ENCODE measurements at places on chromosomes 4 and X.

DNA sequence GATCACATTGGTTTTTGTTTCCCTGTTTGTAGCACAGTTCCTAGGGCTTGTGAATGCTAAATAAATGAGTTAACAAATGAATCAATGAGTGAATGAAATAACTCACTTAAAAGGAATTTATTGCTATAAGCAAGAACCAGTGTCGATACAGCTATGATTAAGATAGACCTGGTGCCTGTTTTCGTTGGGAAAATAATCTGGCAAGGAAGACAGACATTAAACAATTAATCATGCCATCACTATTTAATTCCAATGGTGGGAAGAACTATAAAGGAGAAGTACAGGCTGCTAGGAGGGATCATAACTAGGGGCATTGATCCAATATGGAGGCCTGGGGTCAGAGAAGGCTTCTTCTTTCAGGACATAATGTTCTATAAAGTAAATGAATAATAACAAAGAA, 4.5 kb upstream of the CBR4 start:
- peak; percentile 77 for DNase-seq

- DNase-seq, result no peak
These were observed 309.8 kb upstream of the GALNT7 start for GRCh38 chr4:172858731-172859230.

DNA sequence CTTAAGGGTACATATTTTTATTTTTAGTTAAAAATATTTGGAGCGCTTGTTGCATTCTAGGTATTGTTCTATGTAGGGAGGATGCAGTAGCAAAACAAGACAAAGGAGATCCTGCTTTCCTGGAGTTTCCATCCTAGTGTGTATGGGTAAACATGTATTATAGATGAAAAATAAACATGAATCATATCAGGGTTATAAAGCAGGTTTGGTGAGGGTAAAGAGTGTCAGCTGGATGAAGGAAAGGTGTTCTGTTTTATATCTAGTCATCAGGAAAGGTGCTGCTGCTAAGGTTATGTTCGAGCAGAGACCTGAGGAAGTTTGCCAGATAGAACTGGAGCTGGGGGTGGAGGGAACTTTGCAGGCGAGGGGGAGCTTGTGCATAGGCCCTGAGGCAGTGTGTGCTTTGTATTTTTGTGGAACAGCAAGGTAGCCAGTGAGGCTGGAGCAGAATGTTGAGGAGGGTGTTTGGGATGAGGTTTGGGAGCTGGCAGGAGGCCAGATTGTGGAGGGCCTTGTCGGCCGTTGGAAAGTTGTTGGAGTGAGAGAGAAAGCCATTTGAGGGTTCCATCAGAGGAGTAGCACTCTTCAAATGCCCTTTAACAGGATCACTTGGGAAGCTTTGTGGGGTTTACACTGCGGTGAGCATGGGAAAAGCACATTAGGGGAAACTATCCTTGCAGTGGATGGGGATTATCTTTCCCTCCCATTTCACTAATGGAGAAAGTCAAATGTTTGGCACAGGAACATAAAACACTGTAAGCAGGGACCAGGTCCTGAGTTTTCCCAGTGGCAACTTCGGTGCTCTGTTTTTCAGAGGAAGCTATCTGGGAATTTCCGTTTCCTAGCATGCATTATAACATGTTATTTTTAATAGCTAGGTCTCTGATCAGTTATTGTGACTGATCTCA, 35.9 kb downstream of the AFF1 start:
- peak; percentile 62 for DNase-seq

DNA sequence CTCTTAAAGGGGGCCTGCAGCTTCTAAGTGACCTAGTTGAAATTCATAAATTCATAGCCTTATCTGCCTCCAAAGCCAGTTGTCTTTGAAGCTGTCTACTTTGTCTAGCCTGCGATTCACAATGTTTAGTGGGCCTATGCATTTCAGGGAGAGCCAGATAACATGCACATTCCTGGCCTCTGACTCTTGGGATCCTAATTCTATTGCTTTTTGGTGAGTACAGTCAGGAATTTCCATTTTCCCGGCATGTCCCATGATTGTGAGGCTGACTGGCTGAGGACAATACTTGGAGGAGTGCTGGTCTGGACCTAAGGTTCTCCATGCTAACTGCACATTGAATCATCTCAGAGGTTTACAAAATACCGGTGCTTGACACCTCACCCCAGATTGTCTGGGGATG, 155.0 kb downstream of the MSL3 start:
- DNase-seq, result no peak

DNA sequence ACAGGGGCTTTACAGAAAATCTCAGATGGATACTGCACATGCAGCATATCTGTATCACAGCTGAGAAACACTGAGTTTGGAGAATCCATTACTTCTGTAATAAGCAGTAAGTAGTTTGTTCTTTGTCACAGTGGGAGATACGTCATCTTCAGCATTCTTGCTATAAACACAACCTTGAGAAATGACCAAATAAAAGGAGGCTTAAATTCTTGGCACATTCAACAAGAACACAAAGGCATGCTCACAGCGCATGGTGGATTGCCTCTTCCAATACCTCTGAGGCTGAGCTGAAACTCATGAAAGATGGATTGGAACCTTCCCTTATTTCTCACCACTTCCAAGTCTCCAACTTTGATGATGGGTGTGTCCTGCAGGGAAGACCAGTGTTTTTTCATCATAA, 54.5 kb downstream of the ANXA5 start:
- DNase-seq, result no peak

- DNase-seq, result peak; percentile 55
These were observed 200.3 kb downstream of the PDGFC start for GRCh38 chr4:156771171-156771837.

- no peak for DNase-seq
These were observed 236.8 kb upstream of the VCX start for GRCh38 chrX:7606039-7606652.

GRCh38 chr4:73277201-73277600, 18.6 kb upstream of the ANKRD17 start:
- DNase-seq, result no peak

- no peak for DNase-seq
These were observed 66.9 kb downstream of the TAB3 start for GRCh38 chrX:30822068-30822681.

DNA sequence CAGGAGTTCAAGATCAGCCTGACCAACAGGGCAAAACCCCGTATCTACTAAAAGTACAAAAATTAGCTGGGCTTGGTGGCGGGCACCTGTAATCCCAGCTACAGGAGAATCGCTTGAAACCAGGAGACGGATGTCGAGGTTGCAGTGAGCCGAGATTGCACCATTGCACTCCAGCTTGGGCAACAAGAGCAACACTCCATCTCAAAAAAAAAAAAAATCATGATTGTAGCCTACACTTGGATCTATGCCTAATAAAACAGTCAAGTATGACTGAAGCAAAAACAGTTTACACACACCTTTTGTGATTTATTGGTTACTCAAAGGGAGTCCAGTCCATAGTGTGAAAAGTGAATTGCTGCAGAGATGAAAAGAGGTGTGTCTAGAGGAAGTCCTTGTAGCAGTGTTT, 34.7 kb upstream of the TASL start:
- no peak for DNase-seq

DNA sequence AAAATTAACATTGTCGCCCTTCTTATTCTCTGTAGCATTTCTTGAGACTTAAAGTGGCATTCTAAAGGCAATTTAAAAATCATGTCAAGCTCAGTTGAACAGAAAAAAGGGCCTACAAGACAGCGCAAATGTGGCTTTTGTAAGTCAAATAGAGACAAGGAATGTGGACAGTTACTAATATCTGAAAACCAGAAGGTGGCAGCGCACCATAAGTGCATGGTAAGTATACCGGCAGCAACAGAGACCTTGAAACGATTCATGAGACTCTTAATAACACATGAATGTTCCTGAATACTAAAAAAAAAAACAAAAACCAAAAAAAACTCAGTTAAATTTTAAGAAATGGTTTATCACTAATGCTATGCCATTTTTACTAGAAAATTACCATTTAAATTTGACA, 82.4 kb upstream of the HPRT1 start:
- peak; percentile 21 for DNase-seq

GRCh38 chrX:148928811-148929210, 428.4 kb downstream of the AFF2 start:
- no peak for DNase-seq

DNA sequence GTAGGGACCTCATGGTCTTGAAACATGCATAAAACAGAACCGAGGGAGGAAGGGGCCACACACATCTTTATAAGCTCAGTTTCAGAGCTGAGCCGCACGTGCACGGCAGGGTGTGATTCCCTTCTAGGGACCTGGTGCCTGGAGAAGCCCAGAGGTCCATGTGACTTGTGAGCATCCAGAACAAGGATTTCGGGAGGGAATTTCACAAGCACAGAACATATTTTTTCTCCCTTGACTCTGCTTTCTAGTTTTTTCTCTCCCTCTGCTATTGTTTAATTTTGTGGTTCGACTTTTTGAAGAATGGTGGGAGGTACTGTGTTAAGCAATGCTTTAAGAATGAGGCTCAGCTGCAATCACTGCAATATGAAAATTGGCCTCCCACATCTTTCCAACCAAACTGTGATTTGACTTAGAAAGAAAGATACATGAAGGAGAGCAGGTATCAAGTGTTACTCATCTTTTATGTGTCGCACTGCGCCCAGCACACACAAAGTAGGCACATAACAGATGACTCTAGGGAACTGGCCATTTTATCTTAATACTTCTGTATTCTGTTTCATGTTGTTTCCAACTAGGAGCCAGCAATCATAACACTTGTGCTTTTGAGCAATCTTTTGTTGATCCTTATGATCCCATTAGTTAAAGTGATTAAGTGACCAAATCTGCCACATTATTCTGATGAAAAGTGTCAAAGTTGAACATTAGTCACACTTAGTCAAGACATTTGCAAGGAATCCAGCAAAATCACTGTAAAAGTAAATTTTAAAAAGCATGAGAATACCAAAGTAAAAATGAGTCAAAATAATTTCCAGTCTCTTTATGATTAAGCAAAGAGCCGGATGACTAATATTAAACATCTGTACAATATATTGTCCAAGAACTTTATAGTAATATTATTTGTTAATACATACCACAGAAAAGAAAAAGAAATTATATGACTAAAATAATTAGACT, 86.4 kb downstream of the SHISA3 start:
- DNase-seq, result no peak

DNA sequence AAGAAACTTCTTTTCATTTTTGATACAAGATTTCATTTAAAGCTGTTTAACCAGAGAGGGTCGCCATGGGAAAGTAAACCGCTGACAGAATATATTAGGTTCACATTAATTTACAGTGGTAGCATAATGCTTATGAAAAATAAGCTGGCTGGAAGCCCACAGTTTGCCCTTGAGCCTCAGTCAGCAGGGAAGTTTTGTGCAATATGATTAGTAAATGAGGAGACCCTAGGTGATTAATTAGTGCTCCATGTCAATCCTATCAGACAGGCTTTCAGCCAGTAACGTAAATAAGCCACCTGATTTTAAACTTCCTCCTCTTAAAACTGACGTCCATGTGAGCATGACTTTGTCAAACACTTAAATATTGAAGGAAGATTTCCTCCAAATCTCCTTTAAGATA, 134.2 kb downstream of the TSPAN5 start:
- DNase-seq, result no peak

- no peak for DNase-seq
These were observed 829.9 kb downstream of the FAT4 start for GRCh38 chr4:126144543-126145237.

- no peak for DNase-seq
These were observed 16.3 kb downstream of the ARHGEF9 start for GRCh38 chrX:63768760-63769159.

DNA sequence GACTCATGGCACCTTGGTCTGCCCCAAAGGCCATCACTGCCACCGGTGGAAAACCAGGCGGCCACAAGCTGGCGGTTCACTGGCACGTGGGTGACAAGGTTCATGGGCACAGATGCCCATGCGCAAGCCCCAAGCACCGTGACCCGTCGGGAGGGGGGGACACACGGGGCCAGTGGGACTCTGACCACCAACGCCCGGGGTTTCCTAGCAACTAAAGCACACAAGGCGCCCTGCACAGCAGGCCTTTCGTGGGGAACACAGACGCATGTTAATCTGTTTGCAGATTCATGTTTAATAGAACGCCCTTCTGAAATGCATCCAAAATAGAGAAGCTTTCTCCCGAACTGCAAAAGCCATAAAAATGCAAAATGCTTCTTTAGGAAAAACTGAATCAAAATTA, 43.9 kb downstream of the FAM53A start:
- DNase-seq, result no peak

DNA sequence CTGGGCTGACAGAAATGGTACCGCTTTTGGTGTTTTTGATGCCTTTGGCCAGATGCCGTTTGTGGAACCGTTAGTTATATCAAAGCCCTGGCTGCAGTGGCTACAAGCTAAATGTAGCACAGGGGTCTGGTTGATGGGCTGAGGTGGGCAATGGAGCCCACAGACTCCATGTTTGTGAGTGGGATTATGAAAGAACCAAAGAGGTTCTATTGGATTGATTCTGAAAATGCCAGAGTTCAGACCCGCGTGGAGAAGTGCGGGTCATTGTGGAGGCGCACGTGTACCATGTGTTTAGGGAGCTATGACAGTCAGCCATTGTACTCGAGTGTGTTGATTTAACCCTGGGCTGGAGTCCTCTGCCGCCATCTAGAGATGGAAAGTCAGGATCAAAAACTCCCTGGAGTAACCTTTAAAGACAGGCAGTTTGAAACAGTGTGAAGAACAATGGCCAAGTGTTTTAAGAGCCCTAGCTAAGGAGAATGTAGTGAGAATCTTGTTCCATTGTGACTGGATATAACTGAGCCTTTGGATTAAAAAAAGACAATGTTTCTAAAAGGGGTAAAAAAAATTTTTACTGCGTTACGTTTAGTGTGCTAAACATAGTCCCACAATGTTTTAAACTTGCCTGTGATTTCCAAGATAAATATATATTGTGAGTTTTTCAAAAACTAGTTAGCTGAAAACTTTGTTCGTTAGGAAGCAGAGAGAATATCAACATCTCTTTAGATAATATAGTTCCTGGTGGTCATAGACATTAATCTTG, 12.7 kb downstream of the ART3 start:
- DNase-seq, result peak; percentile 32

Data from LNCaP clone FGC (cell line).